Ascending aorta (tissue), 2 donors: ENCODE measurements at places on chromosomes 6 and 20. TPM values are rescaled to one million over a fixed set of nuclear protein-coding genes. Genes with fewer than 3 reads are reported as not detected.

LY86 gene
- total RNA-seq = not detected

RPS10 gene
- total RNA-seq = 1,703 TPM

NR2E1 gene
- not detected for total RNA-seq

TRIM40 gene
- total RNA-seq = not detected

COL9A3 gene
- 13.8 TPM for total RNA-seq

FHL5 gene
- 128 TPM for total RNA-seq

SLC12A5 gene
- total RNA-seq = not detected

RIPPLY2 gene
- not detected for total RNA-seq

DNA sequence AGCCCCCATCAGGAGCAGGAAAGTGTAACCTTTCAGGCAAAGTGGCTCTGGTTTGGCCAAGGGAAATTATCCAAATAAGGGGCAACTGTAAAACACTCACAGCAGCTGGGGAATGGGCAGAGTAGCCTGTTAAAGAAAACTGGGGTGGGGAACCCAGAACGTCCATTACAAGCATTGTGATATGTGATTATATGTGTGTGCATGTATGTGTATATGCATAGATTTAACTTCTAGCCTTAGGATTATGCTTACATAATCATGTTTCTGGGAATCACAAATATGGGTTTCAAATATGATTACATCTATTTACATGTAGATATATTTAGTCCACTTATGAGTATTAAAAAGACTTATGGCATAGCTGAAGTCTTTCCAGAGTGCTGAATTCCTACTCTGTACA is 278.1 kb upstream of the JAG1 start:
- no peak overlapping the region for H3K27ac ChIP-seq
- DNase-seq = no peak
- H3K4me1 ChIP-seq = peaks cover 6% of the 10 kb centered on the region
- H3K27me3 ChIP-seq = no peaks in the 10 kb centered on the region
- no peaks in the 10 kb centered on the region for H3K36me3 ChIP-seq

GRCh38 chr20:51233345-51233744 is 210.4 kb upstream of the KCNG1 start:
- H3K4me1 ChIP-seq = no peaks in the 10 kb centered on the region
- H3K4me3 ChIP-seq = no peak overlapping the region
- no peaks in the 10 kb centered on the region for H3K27me3 ChIP-seq
- DNase-seq = no peak

GRCh38 chr20:47795214-47795907 is 10.1 kb upstream of the SULF2 start:
- no peak overlapping the region for H3K4me3 ChIP-seq
- peaks cover 12% of the 10 kb centered on the region for H3K4me1 ChIP-seq
- DNase-seq = peak; percentile 59
- no peak overlapping the region for H3K27ac ChIP-seq
- no peaks in the 10 kb centered on the region for H3K27me3 ChIP-seq

GRCh38 chr6:36386495-36387439 is 702 bp downstream of the ETV7 start:
- H3K4me1 ChIP-seq = peaks cover 35% of the 10 kb centered on the region
- H3K27me3 ChIP-seq = no peaks in the 10 kb centered on the region
- peak overlapping the region; percentile 75 for H3K27ac ChIP-seq
- no peaks in the 10 kb centered on the region for H3K36me3 ChIP-seq

GRCh38 chr6:20652299-20653084 is 118.2 kb downstream of the CDKAL1 start:
- H3K36me3 ChIP-seq = no peaks in the 10 kb centered on the region
- H3K4me1 ChIP-seq = no peaks in the 10 kb centered on the region
- no peak overlapping the region for H3K4me3 ChIP-seq
- DNase-seq = no peak
- H3K27ac ChIP-seq = no peak overlapping the region
- H3K27me3 ChIP-seq = no peaks in the 10 kb centered on the region

DNA sequence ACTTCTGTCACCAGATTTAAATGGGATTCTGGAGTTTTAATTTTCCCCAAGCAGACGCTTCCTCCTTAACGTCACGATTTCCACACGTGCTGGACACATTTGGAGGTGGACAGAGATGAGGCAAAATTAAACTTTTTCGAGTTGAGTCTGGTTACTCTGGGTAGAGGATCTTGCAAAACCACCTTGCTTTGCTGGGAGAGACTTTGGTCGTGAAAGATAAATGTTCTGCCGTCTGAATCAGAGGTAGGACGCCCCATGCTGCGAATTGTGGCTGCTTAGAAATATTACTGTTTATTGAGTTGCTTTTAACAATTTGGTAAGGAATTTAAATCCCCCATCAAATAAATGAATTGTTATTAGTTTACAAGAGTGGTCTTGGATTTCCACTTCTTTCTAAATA is 46.8 kb downstream of the CTCFL start:
- no peaks in the 10 kb centered on the region for H3K27me3 ChIP-seq
- H3K36me3 ChIP-seq = no peaks in the 10 kb centered on the region
- H3K4me1 ChIP-seq = peaks cover 12% of the 10 kb centered on the region

GRCh38 chr6:53300656-53301551 is 47.8 kb downstream of the ELOVL5 start:
- H3K4me3 ChIP-seq = no peak overlapping the region
- no peak overlapping the region for H3K27ac ChIP-seq
- peaks cover 6% of the 10 kb centered on the region for H3K4me1 ChIP-seq
- no peak for DNase-seq
- no peaks in the 10 kb centered on the region for H3K36me3 ChIP-seq

GRCh38 chr6:38673397-38674165 is 29.4 kb downstream of the GLO1 start:
- H3K27me3 ChIP-seq = no peaks in the 10 kb centered on the region
- no peak overlapping the region for H3K4me3 ChIP-seq
- H3K27ac ChIP-seq = no peak overlapping the region
- peaks cover 17% of the 10 kb centered on the region for H3K36me3 ChIP-seq
- no peak for DNase-seq

GRCh38 chr20:8547035-8547650 is 415.1 kb downstream of the PLCB1 start:
- no peak overlapping the region for H3K4me3 ChIP-seq
- no peak overlapping the region for H3K27ac ChIP-seq
- no peaks in the 10 kb centered on the region for H3K27me3 ChIP-seq
- no peaks in the 10 kb centered on the region for H3K4me1 ChIP-seq
- H3K36me3 ChIP-seq = no peaks in the 10 kb centered on the region

GRCh38 chr6:145206247-145206907 is 528.9 kb downstream of the EPM2A start:
- no peaks in the 10 kb centered on the region for H3K27me3 ChIP-seq
- H3K4me3 ChIP-seq = no peak overlapping the region
- H3K27ac ChIP-seq = no peak overlapping the region
- H3K4me1 ChIP-seq = no peaks in the 10 kb centered on the region
- no peak for DNase-seq

DNA sequence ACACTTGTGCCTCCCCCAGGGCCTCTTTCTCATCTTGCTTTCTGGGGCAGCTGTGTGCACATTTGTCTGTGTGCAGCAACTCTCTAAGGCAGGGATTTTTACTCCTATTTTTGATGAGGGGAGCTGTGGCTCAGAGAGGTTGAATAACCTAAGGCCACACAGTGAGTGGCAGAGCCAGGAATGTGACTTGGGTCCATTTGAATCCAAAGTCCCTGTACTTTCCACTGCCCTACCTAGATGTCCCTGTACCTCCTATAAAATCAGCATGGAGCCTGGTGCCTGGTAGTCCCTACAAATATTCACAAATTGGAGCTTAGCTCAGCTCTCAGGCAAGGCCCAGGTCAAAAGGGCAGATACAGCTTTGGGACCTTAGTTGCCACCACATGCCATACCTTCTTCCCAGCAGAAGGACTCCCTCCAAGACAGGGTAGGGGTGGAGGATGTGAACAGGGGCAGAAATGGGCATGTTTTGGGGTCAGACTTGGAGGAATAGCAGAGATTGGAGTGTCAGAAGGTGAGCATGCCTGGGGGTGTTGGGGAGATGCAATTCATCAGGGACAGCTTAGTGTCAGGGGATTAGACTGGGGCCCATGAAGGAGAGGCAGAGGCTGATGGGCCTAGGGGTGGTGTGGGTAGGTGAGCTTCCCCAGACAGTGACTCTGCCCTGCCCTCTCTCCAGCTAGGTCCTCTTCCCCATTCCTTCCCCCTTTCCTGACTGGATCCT is 4.1 kb upstream of the VEGFA start:
- peaks cover 6% of the 10 kb centered on the region for H3K4me1 ChIP-seq
- no peaks in the 10 kb centered on the region for H3K36me3 ChIP-seq
- no peaks in the 10 kb centered on the region for H3K27me3 ChIP-seq
- H3K4me3 ChIP-seq = no peak overlapping the region
- DNase-seq = no peak

- DNase-seq = no peak
- no peak overlapping the region for H3K4me3 ChIP-seq
- no peak overlapping the region for H3K27ac ChIP-seq
- H3K36me3 ChIP-seq = no peaks in the 10 kb centered on the region
These were observed 13.2 kb downstream of the QKI start for GRCh38 chr6:163427498-163428254.

GRCh38 chr6:13384506-13384905 is 56.2 kb upstream of the TBC1D7 start:
- no peak for DNase-seq
- H3K27ac ChIP-seq = no peak overlapping the region
- H3K36me3 ChIP-seq = no peaks in the 10 kb centered on the region
- H3K4me1 ChIP-seq = no peaks in the 10 kb centered on the region
- no peak overlapping the region for H3K4me3 ChIP-seq
